Fibroblast of skin of right biceps (primary cell): ENCODE measurements at places on chromosomes 3 and 15.
A peak's percentile ranks its signal among the peaks of the same experiment; 100 is the strongest.

- DNase-seq: peak; percentile 20
Measured at GRCh38 chr3:174581558-174581957, 277.6 kb upstream of the NAALADL2 start.

GRCh38 chr3:141412087-141412935 is 44.0 kb downstream of the ZBTB38 start:
- DNase-seq: peak; percentile 76

DNA sequence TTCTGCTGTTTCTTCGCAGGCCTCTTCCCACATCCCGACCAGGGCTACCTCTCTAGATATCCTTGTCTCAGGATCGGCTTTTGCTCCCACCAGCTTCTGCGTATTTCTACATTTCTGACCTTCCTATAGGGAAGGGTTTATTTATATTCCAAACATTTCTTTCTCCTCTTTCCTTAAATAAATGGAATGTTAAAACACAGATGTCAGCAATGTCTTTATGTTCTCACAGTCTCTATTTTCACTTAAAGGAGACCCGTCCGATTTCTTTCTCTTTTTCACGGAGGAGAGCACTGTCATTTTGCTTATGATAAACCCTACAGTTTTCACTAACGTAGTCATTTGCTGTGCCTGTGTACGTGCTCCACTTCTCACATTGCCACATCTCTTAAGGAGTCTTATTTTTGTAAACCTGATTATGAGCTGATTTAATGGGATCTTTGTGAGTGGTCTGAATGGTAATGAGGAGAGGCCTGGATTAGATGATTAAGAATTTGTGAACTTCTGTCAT is 630 bp downstream of the KIF15 start:
- peak; percentile 6 for DNase-seq

- DNase-seq: no peak
Measured at GRCh38 chr3:39149059-39149455, 4.3 kb downstream of the CSRNP1 start.

DNA sequence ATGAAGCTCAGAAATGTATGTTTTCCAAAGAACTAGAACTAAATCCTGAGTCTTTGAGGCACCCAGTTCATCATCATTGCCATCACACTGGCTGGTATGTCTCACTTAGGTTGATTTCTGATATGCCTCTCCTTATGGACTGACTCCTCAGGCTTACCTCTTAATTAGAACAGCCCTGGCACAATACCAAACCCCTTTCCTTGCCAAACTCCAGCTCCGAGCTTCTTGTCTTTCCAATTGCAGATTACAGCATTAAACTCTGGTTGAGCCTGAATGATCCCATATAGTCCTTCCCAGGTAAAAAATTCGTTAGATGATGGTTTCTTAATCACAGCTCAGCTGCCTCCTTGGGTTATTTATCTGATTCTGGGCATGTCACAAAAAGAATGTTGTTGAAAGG is 66.3 kb downstream of the RTP4 start:
- DNase-seq: no peak

DNA sequence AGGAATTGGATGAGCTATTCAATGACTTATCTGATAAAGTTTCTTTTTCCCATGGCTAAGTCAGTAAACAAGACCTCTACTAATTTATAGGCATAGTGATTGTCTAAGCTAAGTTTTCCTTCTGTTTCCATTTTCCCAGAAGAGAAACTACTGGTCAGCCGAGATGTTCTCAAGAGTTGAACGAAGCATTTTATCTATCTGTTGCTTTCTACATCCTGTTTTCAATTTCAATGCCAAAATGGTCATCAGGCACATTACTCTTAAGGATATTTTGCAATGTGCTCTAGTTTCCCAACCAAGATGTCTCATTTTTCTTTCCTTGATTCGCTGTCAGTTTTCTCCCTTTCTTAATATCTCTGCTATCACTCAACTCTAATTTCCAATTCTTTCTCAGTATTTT is 228.7 kb downstream of the MBNL1 start:
- DNase-seq: no peak

DNA sequence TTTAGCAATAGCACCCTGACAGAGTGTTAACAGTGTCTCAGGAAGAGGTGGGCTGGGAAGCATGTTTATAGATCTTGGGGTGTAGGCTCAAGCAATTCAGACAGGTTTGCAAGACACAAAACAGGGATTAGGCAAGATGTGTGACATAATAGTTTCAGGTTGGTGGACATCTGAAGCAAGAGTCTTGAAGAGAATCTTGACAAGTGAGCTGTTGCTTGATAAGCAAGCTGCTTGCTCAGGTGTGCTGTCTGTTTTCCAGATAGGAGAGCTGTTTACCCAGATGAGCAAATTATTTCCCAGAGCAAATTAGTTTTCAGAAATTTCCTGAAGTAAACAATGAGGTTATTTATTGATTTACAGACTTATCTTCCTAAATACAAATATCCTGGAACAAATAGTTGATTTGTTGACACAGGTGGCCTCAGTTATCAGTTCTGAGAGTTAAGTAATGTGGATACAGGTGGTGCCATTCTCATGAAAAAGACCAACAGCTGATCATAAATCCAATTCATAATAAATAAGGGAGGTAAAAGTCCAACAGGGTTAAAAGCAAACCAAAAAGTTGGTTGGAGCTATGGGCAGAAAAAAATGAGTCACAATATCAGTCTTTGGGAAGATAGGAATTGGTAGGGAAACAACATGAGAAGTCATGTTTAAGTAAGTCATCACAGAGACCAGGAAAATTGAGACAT is 437.3 kb downstream of the TBL1XR1 start:
- no peak for DNase-seq

- DNase-seq: no peak
Measured at GRCh38 chr3:108322352-108322751, 26.0 kb downstream of the HHLA2 start.

DNA sequence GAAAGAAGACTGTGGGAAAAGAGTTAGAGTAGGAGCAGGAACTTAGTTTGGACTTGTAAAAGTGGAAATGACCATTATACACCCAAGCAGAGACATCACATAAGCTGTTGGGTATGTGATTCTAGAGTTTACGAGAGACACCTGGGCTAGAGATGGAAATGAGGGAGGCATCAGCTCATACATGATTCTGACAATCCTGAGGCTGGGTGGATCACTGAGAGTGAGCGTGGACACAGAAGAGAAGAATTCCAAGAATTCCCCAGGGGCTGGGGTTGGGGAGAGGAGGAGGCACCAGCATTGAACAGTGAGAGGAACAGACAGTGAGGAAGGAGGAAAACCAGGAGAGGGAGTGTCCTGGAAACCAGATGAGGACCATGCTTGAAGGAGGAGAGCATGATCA is 113.5 kb downstream of the KCNAB1 start:
- peak; percentile 30 for DNase-seq

DNA sequence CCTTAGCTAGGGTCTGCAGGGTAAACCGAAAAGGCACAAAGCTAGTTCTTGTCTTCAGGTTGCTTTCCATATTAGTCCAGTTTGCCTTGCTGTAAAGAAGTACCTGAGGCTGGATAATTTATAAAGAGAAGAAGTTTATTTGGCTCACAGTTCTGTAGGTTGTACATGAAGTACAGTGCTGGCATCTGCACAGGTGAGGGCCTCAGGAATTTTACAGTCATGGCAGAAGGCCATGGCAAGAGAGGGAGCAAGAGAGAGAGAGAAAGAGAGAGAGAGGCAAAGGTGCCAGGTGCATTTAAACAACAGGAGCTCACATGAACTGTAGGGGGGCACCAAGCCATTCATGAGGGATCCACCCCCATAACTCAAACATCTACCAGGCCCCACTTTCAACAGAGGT is 26.9 kb downstream of the TRIM42 start:
- DNase-seq: no peak

- DNase-seq: no peak
Measured at GRCh38 chr3:111738790-111739189, 120.3 kb upstream of the PHLDB2 start.

GRCh38 chr15:77287385-77287784 is 132.5 kb downstream of the PEAK1 start:
- DNase-seq: no peak

DNA sequence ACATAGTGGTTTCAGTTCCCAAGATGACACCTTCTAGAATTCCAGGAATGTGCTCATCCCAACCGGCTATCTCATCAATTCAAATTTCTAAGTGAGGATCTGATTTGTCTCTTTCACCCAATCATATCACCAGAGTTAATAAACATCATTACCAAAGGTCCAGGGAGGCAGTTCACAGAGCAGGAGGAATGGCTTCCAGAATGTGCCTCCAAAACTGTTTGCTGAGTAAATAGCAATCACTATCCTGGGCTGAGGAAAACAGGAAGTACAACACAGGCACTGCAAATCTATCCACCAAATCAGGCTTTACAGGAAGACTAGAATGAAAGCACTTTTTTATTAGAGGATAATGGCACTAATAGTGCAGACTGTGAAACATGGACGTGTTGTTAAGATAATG is 61.5 kb downstream of the OSBPL10 start:
- DNase-seq: no peak

- peak; percentile 55 for DNase-seq
Measured at GRCh38 chr3:107846279-107846852, 244.5 kb downstream of the CD47 start.

DNA sequence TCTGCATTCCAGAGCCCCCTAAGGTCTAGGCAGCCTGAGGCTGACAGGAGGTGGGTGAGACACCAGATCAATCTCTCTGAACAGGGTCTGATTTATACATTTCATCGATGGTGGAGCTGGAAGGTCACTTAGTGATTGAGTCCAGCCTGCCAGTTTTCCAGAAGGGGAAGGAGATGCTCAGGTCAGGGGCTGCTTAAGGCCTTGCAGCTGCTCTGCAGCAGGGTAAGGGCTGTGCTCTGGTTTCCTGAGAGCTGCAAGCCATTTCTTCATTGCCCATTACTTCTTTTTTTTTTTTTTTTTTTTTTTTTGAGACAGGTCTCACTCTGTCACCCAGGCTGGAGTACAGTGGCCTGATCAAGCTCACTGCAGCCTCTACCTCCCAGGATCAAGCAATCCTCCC is 10.7 kb downstream of the TADA3 start:
- no peak for DNase-seq
